ENCODE measurements at places on chromosomes 11 and 22.

- peak; percentile 71 for DNase-seq
Measured at GRCh38 chr11:100681064-100681502, 6.0 kb upstream of the ARHGAP42 start.

DNA sequence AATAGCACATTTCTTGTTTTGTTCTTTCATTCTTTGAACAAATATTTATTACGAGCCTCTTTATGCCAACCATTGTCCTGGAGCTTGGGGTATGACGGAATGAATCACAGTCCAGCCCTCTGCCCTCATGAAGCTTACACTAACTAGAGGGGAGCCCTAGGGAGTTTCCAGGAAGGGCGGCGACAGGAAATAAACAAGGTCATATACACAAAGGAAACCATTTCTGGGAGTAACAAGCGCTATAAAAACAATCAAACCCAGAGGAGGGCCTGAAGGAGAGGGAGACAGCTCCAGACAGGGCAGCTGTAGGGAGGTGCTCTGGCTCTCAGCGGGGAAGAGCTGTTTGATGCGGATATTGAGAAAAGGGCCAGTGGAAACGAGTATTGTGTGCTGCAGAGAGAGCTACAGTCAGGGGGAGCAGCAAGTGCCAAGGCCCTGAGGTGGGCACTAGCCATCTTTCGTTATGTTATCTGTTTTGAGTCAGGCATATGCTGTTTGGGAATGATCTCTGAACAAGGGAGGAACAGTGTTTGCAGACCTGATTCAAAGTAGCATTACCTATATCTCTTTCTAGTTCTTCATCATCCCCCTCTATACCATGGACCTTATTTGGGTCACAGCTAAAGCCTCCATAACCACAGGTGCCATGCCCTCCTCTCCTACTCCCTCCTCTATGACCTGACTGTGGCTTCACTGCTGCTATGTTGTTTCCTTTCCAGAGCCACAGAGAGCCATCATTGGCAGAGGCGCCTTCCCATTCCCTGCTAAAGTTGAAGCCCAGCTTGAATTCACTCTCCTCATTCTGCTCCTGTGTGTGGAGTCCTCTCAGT, 15.3 kb upstream of the ZBTB16 start:
- DNase-seq: no peak

DNA sequence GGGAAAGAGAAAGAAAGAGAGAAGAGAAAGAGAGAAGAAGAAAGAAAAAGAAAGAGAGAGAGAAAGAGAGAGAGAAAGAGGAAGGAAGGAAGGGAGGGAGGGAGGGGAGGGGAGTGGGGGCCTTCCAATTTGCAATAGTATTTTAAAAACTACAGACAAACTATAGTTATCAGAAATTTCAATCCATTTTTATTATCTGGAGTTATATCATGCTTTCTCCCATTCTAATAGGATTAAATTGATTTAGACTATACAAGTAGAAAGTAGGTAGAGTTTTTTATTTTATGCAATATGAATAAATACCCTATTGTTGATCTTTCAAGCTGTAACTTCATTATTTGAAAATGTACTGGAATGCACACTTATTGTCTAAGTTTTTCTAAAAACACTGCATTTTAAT, 70.2 kb upstream of the CEP126 start:
- no peak for DNase-seq

GRCh38 chr22:16955081-16955480, 52.9 kb downstream of the GAB4 start:
- DNase-seq: no peak

DNA sequence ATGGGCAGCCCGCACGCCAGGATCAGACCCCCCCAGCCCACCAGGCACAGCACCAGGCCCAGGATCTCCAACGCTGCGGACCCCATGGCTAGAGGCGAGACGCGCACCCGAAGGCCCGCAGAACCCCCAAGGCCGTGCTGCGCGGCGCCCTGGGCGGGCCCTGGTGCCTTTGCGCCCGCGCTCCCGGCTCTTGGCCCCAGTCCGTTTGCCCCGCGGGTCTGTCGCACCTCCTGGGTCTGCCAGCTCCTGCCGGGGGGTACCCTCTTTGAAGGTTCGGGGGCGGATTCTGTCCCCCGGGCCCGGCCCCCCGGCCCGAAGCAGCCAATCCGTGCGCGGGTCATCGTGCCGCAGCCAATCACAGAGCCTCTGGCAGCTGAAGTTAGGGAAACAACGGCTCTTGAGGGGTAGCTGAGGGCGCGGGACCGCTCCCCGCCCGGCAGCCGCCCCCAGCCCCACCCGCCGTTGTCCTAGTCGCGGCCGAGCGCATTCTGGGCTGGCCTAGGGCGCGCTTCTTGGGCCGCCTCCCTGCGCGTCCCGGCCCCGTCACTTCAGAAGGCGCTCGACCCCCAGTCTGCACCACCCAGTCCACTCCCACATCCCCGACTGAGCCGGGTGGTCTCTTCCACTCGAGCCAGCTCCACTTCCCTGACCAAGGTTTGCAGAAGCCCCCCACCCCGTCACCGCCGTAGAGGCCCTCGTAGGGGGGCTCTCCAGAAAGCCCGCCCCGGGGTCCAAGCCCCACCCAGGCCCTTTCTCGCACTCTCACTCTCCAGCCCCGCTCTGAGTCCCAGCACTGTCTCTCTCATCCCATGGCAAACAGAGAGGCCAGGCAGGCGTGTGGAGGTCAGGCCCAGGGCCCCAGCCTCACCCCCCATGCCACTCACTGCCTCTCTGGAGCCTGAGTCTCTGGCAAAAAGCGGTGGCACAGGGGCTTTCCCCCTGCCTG, at the start of gene CLDN5:
CLDN5 (minus strand) TSS at position 241 of the 946 bp plus-strand sequence; CDS start at position 86, 155 bp downstream.
- no peak for DNase-seq

- no peak for DNase-seq
Measured at GRCh38 chr11:76831686-76832310, 28.9 kb upstream of the ACER3 start.

GRCh38 chr11:80782135-80782885, 1341.5 kb upstream of the TENM4 start:
- no peak for DNase-seq

DNA sequence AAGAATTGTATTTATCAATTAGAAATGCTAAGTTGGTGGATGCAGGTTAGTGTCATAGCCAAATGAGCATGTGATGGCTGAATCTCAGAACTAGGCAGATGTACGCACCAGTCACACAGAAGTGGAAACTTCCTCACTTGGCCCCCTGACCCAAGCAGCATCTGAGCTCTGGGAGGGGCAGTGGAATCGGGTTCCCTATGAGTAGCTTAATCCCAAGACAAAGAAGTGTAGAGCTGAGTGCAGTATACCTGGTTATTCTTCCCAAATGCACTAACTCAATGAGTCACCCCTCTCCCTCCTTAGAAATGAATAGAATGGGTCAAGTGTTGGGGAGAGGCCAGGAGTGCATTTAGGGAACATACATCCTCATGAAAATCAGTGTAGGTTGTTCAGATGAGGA, 224.6 kb downstream of the FAT3 start:
- no peak for DNase-seq

- DNase-seq: no peak
Measured at GRCh38 chr11:103898065-103898464, 138.4 kb upstream of the DDI1 start.

DNA sequence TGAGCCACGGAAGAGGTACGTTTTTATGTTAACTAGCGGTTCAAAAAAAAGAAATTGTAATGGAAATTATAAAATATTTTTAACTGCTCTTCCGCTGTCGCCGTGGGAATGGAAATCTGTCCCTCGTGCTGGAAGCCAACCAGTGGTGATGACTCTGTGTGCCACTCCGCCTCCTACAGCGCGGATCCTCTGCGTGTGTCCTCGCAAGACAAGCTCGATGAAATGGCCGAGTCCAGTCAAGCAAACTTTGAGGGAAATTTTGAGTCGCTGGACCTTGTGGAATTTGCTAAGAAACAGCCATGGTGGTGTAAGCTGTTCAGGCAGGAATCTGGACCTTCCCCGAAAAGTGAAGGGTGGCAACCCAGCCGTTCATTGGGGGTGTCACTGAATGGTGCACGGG, 2.9 kb upstream of the CBX7 start:
- no peak for DNase-seq

DNA sequence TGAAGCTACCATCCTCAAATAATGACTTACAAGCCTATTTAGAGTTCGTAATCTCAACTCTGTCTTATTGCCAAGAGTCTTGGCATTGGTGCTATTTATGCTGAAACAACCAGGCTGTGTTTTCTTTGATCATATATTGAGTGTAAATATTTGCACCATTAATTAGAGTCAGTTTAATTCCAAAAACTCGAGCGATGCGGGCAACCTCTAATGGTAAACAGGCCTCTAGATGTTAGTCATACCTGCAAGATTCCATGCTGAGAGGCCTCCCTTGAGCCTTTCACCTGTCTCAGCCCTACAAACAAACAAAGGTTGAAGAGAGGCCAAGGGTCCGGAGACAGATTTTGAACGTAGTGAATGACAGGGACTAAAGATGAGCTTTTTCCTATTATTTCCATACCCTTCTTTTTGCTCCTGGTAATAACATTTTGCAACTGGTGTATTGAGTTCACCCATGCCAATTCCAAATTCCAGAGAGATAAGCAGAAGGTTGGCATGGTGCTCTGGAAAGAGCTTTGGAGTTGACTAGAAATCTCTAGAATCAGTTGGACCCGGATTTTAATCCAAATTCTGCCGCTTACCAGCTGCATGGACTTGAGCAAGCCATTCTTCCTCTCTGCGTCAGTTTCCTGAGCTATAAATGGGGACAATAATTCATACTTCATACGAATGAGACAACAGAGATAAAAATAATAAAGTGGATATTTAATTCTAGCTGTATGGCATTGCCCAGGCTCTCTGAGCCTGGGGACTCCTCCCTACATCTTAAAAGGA, 99.1 kb upstream of the ANO1 start:
- DNase-seq: no peak

GRCh38 chr11:19819148-19819547, 106.5 kb downstream of the NAV2 start:
- no peak for DNase-seq

DNA sequence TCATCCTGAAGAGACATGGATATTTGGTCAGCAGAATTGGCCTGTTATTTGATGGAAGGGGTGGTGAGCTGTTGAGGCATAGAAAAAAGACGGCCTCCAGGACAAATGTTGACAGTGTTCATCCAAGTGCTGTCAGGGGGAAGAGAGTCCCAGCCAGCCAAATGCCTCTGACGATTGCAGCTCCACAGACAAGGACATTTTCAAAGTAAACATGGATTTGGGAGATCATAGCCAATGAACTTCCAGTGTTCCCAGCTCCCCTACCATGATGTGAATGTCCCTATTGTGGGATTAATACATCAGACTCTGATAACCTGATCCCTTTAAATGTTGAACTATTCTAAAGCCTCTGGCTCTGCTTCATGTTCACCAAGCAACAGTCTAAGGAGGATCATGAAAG, 31.2 kb upstream of the PSMA1 start:
- no peak for DNase-seq

DNA sequence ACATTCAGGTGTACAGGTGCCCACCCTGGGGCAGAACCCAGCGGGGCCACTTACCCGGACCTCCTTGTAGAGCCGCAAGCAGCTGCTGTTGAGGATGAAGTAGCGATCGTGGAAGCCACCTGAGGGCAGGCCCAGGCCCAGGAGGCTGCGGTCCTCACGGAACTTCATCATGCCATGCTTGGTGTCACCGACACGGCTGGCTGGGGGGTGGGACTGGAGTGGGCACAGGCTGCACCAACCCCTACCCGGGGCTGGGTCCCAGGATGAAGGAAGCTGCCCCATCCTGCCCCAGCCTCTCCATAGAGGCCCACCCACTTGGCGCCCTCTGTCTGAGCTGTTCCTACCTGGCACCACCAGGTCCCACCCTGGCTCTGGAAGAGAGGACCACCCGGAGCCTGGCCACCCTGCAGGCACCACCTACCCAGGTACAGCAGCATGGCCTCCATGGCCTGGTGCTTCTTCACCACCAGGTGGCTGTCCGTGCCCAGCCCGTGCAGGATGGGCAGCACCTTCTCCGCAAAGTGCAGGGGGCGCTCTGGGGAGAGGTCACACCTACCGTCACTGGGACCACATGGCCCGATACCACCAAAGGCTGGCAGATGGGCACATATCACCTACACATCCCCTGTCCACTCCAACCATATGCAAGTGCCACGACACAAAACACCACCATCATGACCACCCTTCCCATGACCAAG, 19.2 kb upstream of the PDE2A start:
- no peak for DNase-seq

GRCh38 chr11:28227460-28227859, 119.3 kb downstream of the METTL15 start:
- DNase-seq: no peak

DNA sequence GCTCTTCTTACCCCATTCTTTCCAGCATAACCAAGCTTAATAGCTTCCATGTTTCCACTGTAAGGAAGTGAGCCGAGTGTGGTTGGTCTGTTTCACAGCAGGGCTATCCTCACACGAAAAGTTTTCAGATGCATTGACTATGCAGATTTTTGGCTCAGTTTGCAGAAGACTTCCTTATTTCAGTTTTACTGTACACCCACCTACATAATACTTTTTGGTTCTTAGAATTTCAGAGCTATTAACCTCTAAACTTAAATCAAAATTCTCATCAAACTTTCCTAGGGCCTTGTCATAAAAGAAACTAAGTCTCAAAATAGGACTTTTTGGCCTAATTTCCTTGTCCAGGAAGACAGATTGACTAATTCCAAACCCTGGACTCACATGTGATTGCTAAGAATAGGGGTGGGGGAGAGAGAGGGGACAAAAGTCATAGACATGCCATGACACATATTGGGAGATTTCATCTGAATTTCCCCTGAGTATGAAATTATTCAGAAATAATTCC, 7.3 kb upstream of the EHF start:
- no peak for DNase-seq

GRCh38 chr11:131899950-131900580, 529.6 kb downstream of the NTM start:
- DNase-seq: no peak

DNA sequence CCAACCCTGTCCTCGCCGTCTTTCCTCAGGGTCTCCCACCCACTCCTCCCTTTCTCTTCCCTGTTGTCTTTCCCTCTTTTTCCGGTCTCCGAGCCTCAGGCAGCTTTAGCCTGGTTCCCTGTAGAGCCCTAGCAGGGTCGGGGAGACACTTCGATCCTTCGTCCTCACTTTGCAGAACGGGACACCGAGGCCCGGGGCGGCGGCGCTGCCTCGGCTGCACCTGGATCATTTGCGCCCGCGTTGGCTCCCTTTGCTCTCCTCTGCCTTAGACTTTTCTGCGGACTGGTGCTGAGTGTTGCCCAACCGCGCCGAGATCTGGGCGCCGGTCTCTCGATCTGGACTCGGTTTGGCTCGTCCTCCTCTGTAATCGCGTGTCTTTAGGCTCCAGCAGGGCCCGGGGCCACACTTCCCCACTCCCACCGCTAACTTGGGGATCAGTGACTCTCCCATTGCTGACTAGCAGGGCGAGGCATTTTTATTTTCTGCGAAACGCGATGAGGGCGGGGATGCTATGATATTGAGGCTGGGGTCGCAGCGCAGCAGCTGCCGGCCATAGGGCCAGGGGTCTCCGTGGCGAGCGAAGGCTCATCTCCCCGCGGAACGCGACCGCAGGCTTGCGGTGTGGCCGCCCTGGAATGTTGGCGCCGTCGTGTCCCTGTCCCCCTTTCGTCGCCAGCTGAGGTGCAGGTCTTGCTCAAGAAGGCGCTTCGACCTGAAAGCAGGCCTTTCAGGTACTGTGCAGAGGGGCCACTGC, 1.6 kb upstream of the E2F8 start:
- no peak for DNase-seq

- no peak for DNase-seq
Measured at GRCh38 chr11:11336664-11337063, 16.4 kb downstream of the CSNK2A3 start.

GRCh38 chr22:50699001-50699755, 26.6 kb downstream of the SHANK3 start:
- DNase-seq: no peak

- no peak for DNase-seq
Measured at GRCh38 chr11:8871962-8872361, 39.0 kb upstream of the AKIP1 start.

All from NCI-H1417 treated with DMSO at 0.1 percent for 48 hours (cell line).